ENCODE measurements at places on chromosomes 1 and 21. TPM values are rescaled to one million over a fixed set of nuclear protein-coding genes. Genes with fewer than 3 reads are reported as not detected.

DNA sequence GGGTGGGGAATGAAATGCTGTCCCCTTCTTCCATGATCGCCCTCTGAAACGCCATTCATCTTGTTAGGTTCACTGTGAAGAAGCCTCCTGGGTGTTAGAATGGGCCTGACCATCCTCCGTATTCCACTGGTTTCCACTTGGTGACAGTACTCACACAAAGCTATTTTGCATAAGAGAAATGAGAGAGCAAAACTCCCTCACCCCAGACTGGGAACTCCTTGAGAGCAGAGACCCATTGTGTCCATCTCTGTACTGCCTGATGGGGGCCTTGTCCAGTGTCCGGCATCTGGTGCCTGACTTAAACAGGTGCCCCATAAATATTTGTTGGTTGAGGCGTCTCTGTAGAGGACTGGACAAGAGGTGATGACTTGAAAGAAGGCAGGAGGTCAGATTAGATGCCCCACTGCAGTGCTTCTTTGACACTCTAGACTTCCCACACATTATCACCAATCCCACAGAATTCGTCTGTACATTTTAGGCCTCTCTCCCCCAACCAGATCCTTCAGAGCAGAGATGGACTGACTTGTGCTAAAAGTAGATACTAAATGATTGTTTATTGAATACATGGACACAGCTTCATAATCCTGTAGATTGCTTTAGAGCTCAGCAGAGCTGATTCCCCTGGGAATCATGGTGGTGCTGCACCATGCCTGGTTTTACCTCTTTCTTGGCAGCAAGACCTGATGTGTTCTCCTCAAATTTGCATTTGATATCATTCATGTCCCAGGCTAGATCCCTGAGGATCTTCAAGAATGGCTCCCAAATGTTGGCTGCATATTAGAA lies 22.4 kb upstream of the KCNA2 start:
- DNase-seq: no peak

- DNase-seq: no peak
These were observed 811.8 kb upstream of the ADGRL2 start for GRCh38 chr1:80988926-80989325.

GRCh38 chr1:183143576-183144315 lies 42.3 kb upstream of the LAMC2 start:
- no peak for DNase-seq

TRAF3IP3 gene
- 1.3 TPM for total RNA-seq

All from right cardiac atrium (tissue), 5 donors.